Glutamatergic neuron (in vitro differentiated cells): ENCODE measurements at places on chromosomes 2 and 18.

GRCh38 chr2:7108792-7109532 lies 191.8 kb downstream of the RNF144A start:
- no peak for DNase-seq

DNA sequence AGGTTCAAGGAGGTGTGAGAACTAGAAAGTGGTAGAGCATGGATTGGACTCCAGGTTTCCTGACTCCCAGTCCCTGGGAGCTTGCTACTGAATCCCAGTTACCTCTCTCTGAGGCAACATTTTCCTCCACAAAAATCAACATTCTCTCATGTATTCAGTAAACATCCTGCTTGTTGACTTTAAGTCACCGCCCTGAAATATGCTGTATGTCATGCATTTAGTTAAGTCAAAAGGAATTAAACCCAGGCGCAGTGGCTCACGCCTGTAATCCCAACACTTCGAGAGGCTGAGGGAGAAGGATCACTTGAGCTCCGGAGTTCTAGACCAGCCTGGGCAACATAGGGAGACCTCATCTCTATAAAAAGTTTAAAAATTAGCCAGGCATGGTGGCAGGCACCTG lies 3.8 kb downstream of the MATN3 start:
- DNase-seq, result no peak

- DNase-seq, result no peak
These were observed 254.8 kb downstream of the CYP26B1 start for GRCh38 chr2:71892896-71893295.

GRCh38 chr18:31510319-31510718 lies 12.3 kb downstream of the DSG2 start:
- no peak for DNase-seq

DNA sequence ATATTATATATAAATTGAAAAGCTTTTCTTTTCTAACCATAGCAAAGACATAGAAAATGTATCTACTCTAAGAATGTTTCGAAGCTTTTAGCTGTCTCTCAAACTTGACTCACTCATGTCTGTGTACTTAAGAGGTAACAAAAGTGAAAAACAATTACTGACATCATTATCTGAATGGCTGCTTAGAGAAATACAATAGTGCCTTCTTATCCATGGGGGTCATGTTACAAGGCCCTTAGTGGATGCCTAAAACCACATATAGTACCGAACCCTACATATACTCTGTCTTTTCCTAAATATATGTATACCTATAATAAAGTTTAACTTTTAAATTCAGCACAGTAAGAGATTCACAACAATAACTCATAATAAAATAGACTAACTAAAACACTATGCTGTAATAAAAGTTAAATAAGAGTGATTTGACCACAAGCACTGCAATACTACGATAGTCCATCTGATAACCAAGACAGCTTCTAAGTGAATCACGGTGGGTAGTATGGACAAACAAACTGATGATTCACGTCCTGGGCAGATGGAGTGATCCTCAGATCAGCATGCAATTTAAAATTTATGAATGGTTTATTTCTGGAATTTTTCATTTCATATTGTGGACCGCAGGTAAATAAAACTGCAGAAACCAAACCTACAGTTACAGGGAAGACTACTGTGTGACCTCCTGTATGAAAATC lies 246.2 kb downstream of the XIRP2 start:
- no peak for DNase-seq

- no peak for DNase-seq
These were observed 151.6 kb downstream of the MREG start for GRCh38 chr2:215861607-215862350.

- DNase-seq, result no peak
These were observed 118.8 kb downstream of the MAPK4 start for GRCh38 chr18:50678651-50679050.

GRCh38 chr2:7077660-7078267 lies 160.6 kb downstream of the RNF144A start:
- no peak for DNase-seq

DNA sequence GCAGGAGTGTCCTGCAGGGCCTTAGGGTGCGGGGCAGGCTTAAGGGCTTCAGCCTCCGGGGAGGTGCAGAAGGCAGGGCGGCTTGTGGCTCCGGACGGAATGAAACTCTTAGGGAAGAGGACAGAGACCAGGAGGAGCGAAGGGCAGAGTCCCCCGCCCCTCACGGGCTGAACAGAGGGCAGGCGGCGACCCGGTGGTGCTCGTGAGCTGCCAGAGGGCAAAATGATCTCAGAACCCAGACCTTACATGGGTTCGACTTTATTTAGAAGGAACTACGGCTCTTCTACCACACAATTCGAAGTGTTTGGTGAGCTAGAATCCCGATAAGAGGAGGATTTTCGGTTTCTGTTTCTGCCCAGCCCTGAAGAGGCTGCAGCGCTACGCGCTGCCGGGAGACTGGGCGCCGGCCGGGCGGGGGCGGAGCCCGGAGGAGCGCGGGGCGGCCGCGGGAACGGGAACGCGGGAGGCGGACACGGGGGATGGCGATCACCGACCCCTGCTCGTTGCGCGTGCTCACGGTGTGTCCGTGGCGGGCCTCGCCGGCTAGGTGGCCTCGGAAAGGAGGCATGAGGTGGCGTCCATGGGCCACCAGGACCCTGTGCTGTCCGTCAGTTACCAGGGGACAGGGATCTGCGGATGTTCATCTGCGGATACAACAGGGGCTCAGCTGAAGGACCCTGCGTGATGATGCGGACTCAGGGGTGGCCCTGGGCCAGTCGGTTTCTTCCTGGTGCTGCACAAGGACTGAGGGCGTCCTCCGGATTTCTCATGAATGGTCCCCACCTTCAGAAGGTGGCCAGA lies 4.2 kb upstream of the SP100 start:
- DNase-seq, result peak; percentile 59

GRCh38 chr2:128166746-128167353 lies 75.8 kb downstream of the UGGT1 start:
- no peak for DNase-seq

DNA sequence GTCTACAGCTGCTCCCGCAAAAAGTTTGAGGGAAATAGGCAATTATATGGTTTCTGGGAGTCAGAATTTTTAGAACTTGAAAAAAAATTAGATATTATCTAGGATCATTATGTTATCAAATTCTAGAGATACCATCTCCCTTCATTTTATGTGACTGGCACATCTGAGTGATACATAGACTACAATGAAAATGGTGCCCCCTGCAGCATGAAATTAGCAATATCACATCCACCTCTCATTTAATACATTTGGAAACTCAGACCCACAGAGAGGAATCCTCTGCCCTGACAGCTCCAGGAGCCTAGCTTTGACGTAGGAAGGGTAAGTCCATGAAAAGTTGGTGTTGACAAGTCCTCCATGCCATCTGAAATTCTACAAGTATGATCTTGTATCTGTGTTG lies 381.6 kb downstream of the SUCLG1 start:
- peak; percentile 22 for DNase-seq

- DNase-seq, result peak; percentile 60
These were observed 12.3 kb upstream of the TFCP2L1 start for GRCh38 chr2:121297217-121297830.

GRCh38 chr2:133776936-133777573 lies 208.8 kb upstream of the NCKAP5 start:
- no peak for DNase-seq

DNA sequence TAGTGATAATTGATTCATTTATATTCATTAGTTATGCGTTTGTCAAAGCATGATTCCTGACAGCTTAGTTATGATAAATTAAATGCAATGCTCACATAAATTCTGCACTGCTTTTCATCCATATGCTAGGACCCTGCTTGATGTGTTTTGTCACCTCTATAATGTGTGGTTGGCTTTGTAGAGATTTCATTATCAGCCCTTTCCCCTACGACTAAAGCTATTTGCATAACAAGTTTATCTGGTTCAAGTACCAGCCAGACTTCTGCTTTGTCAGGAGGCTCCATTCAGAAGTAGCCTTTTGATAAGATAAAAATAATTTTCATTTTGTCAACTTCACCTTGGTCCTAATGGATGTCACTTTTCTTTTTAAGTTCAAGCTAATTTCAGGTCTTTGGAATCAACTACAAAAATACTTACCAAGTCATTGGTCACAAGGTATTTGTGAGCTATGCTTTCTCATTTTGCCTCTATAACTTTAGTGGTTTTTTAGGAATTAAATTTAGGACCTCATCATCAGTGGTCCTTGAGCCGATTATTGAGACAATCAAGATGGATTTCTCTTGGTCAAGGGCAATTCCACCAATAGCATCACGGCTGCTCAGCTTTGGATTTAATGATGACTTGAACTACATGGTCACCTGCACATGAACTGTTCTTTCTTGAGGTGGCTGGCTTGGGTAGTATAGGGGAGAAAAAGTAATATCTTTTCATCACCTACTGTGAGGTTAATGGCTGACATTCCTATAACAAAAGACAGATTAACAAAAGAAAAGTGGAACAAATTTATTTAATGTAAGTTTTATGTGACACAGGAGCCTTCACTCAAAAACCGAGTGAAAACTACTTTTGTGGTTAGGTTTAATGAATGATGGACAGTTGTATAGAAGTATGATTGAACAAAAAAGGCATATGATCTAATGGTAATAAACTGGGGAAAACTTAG lies 162.1 kb downstream of the MYO3B start:
- DNase-seq, result no peak

GRCh38 chr2:16272038-16272788 lies 331.9 kb downstream of the MYCN start:
- no peak for DNase-seq

DNA sequence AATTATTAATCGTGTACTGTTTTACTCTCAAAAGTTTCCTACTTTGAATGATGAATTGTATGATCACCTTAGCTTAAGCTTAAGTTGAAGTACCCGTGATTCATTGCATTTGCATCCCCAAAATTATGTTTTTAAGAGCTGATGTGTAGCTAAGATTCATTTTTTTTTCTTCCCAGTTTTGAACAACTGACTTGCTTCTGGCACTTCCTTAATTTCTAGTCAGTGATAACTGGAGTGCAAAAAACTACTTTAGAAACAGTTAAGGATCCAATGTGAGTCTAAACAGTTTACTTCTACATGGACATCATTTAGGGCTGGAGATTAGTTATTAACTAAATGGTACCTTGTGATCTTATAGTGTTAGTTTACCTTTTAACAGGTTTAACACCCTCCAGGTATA lies 124.0 kb upstream of the CAVIN2 start:
- DNase-seq, result no peak

DNA sequence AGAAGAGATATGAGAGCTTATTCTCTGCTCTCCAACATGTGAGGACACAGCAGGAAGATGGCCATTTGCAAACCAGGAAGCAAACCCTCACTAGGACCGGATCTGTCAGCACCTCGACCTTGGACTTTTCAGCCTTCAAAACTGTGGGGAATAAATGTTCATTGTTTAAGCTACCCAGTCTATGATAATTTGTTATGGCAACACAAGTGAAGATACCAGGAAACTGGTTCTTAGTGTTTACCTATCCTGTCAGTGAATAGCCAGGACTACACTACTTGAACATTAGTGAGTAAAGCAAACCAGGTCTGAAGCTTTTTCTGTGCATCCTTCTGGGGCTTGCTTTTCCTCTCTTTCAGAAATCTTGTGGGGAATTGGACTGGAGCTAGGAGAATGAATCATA lies 44.4 kb upstream of the BARD1 start:
- no peak for DNase-seq

DNA sequence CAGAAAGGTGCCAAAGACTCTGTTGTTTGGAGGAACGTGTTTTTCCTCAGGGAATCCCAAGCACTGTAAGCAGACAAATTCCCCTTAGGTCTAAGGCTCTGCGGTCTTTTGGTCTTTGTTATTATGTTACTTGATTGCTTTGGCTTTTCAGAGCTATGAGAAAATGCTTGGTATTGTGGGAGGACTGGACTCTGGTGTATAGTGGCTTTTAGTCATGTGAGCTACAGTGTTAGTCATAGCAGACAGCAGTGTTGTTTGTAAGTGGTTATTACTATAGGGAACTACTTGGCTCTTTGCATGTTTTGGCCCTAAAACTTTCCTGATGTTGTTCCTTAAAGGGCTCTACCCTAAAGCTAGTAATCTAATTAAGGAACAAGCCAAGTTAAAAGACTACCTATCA lies 956.2 kb upstream of the LRATD1 start:
- no peak for DNase-seq

- no peak for DNase-seq
These were observed 240.9 kb upstream of the GULP1 start for GRCh38 chr2:188050726-188051125.

- no peak for DNase-seq
These were observed 79.1 kb upstream of the SEC11C start for GRCh38 chr18:59060551-59060950.

DNA sequence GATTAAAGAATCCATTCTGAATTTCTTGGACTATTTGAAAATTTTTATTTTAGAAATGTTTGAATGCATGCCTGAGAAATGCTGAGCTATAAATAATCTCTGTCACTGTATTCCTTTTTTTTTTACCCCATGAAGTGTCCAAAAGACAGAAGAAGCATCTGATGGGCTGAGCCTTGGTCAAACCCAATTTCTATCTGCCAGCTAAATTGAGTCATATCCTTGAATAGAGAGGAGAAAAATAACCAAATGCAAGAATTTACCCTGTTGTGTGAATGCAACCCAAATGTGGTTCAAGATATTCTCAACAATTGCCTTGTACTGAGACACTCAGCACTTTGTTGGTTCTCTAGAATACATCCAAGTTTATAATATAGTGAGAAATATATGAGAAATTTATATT lies 223.5 kb downstream of the UBE2E3 start:
- DNase-seq, result no peak

DNA sequence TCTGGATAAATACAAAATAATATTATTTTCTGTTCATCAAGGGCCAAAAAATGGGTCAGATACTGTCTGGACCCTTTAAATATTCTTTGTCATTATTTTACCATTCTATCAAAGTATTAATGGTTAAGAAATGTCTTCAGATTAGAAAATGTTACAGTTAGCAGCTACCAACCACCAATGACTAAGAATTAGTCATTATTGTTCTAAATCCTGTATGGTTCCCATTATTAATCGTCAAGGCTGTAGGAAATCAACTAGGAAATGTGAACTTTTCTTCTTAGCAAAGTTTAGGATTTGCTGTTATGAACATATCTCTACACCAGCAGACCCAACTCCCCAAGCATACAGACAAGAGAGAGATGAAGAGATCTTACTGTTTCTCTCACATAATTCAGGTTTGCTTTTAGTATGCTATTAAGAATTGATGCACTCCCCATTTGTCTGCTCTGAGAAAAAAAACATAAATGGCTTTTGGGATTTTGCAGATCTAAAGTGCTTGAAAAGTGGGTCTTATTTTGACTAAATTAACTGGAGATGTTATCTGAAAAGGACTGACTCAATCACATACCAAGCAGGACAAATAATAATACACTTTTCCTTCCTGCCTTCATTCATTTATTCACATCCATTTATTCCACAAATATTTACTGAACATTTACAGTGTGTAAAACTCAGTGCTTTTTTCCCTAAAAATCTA lies 147.7 kb downstream of the PPP1R1C start:
- DNase-seq, result no peak
